ENCODE measurements at places on chromosomes 1 and 21. TPM values are rescaled to one million over a fixed set of nuclear protein-coding genes. Genes with fewer than 3 reads are reported as not detected.

Gene FGR
- 0.30 TPM for total RNA-seq

Gene FAM89A
- 8.0 TPM for total RNA-seq

Gene CYP4Z1
- not detected for total RNA-seq

Gene VPS13D
- total RNA-seq, result 23.7 TPM

Gene HPDL
- total RNA-seq, result 134 TPM

DNA sequence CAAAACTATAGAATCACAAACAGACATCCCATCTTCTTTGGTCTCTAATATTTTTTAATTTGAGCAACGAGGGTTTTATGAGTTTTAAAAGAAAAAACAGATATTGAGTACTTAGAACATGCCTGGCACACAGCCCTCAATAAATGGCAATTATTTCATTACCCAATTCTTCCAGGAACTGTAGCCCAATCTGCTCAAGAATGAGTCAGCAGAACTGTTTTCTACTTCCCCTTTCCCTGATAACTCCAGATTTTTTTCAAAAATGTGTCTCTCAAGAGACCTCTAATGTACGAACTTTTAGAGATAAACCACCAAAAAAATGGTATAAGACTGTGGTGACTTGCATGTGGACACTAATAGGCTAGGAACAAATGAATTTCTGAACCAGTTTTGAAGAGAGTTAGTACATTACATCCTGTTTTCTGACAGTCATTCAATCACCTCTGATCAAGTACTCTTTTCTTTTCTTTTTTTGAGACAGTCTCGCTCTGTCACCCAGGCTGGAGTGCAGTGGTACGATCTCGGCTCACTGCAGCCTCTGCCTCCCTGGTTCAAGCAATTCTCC lies 11.5 kb downstream of the ABL2 start:
- DNase-seq, result no peak

Gene CDK18
- 52.0 TPM for total RNA-seq

Gene SPATA17
- total RNA-seq, result 0.30 TPM

- DNase-seq, result no peak
These were observed 66.6 kb downstream of the PUM1 start for GRCh38 chr1:30998887-30999286.

Gene LIN28A
- 868 TPM for total RNA-seq

DNA sequence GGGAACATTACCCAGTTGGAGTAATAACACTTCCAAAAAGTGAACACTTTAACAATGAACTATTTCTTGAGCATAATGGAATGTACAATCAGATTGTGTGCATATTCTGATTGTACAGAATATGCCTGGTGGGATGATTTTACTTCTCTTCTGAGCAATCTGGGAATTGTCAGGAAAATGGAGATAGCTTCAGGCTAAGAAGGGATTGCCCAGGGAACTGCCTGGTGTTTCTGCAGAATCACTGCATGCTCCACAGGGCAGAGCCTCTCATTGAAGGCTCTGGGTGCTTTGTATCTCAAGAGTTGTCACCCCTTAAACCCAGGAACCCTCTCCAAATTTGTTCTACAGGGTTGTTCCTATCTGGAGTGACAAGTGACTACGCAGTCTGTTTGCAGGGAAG lies 51.2 kb downstream of the UTP25 start:
- DNase-seq, result no peak

GRCh38 chr1:40783001-40783905 lies at the start of gene KCNQ4:
Gene KCNQ4 (plus strand): TSS chr1:40783787. CDS start chr1:40784094, 307 bp downstream.
- peak; percentile 95 for DNase-seq

Gene NECTIN4
- total RNA-seq, result not detected

- no peak for DNase-seq
These were observed 31.1 kb upstream of the IKBKE start for GRCh38 chr1:206439205-206439604.
